ENCODE measurements at places on chromosomes 1 and 21.

- DNase-seq: no peak
Observed at GRCh38 chr1:167554028-167554779, 642 bp upstream of the CREG1 start.

DNA sequence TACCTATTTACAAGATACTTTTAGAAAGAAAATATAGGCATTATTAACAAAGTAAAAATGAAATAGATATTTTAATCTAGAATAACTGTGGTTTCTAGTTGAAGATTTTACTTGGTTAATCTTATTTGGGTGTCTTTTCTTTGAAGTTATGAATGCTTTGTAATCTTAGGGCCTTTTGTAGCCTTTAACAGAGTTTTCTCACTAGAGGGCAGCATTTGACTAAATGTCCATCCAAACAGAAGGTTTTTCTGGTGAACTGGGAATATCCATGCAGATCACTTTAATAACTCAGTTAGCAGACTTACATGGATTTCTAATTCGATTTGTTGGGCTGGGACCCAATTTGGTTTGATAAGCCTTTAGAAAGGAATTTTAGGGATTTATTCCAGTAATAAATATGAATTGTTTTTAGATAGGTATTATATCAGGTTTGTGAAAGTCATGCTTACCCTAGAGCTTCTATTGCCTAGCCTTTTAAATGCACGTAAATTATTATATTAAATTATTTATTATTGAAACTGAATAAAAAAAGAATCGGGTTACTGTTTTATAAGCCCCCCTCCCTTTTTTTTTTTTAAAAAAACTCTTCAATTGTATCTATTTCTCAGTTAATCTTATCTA lies 119.7 kb downstream of the ZNF326 start:
- no peak for DNase-seq

DNA sequence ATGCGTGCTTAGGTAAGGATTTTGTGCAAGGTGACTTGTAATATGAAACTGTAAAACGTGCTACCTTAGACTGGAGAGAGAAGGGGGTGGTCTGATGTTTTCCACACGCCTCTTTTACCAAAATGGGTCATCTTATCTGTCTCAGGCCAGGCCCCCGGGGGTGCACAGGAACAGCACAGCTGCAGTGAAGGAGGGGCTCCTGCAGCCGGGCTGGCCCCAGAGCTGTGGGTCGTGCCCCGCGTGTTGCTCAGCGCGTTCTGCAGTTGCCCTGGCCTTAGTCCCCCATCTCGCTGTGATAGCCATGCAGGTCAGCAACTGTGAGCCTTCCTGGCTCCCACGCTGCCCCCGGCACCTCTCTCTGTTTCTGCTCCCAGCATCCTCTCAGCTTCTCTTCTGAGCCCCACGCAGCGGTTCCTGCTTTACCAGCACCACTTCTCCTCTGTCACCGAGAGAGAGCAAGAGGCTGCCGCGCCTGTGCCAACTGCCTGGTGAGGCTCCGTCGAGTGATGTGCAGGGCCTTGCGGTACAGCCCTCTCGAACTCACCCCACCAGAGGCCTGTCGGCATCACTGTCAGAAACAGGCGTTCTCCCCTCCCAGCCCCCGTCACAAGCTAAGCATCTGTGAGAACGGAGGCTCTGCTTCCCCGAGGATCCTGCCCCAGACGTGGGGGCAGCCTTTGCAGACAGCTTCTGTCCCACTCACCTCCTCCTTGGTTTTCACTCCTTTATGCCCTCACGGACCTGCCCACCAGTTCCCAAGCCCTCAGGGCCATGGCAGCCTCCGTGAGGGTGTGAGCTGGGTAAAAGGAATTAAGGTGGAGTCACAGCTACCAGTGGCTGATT lies 73.3 kb downstream of the ADARB1 start:
- no peak for DNase-seq

- DNase-seq: no peak
Observed at GRCh38 chr1:41615316-41615715, 130.8 kb upstream of the EDN2 start.

DNA sequence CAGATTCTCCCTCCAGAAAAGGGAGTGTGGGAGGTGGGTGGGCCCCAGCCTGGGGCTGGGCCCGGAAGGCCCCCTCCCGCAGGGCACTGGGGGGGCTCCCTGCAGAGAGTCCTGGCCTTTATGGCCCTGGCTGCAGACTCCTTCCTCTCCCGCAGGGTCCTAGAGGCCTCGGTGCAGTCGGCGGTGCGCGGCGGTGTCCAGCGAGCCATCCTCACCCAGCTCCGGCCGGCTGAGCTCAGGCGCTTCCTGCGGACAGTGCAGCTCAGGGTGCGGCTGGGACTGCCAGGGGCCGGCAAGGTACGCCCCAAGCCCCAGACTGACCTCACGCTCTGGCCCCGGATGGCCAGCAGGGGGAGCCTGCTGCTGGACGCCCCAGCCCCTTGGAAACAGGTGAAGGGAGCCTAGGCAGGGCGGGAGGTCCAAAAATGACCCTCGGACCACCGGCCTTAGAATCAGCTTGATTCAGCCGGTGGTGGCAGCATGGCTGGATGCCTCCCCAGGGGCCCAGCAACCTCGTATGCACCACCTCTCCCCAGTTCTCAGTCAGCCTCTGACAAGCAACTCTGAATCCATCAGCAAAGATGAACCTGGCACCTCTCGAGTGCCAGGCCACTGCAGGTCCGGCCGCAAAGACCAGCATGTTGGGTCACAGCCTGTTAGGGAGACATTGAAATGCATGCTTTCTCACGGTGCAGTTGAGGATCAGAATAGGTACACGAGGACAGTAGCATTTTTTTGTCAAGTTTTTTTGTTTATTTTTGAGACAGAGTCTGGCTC lies 20.6 kb downstream of the MTHFR start:
- peak; percentile 71 for DNase-seq

DNA sequence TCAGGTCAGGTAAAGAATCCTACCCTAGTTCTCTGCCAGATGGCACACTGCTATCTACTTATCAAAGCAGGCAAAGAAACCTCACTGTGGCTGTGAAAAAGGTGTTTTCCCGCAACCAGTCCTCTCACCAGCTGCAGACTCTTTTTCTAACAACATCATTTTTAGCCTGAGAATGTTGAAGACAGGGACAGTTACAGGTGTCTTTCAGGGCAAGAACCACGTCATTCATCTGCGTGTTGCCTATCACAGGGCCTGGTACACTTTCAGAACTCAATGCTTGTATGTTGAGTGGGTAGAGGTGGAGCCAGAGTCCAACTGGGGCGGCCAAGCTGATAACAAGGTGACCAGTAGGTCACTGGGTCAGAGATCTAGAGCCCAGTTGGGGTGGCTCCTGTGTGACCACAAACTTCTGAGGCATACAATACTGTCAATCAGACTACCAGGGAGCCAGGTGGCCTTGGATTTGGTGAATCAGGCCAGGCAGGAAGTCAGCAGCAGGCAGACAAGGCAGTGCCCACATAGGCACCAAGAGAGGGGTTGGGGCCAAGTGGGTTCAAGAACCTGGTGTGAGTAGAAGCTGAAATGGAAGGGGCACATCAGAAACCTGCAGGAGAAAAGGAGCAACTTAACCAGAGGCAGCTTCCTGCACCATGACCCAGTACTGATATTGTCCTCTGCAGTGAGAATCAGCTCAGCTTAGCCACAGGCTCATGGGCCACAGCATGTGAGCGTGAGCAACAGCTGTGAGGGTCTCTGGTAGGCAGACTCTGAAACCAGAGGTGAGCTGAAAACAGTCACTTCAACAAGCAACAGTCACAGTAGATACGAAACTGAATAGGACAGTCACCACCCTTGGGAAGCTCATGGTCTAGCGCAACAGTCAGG lies 123.6 kb downstream of the DTL start:
- DNase-seq: no peak

- no peak for DNase-seq
Observed at GRCh38 chr1:56125316-56125715, 454.0 kb downstream of the PLPP3 start.
